ENCODE measurements at places on chromosomes 11 and 22.

- peak; percentile 26 for DNase-seq
These were observed 4.0 kb downstream of the NLRX1 start for GRCh38 chr11:119172513-119172912.

DNA sequence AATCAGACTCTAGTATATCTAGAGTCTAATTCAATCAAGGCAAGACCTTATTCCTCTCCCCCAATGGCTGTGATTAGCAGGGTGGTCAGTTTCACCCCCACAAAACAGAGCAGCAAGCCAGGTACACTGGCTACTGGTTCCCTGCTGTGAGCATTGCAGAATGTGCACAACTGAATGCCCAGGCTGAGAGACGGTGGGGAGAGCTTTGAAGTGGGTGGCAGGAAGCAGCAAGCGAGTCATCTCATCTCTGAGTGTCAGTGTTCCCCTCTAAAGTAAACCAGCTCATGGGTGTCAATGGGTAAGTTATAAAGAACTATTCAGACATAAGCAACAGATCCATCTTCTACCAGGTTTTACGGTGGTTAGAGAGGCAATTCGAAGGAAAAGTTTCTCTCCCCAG, 37.6 kb downstream of the GAB4 start:
- no peak for DNase-seq

DNA sequence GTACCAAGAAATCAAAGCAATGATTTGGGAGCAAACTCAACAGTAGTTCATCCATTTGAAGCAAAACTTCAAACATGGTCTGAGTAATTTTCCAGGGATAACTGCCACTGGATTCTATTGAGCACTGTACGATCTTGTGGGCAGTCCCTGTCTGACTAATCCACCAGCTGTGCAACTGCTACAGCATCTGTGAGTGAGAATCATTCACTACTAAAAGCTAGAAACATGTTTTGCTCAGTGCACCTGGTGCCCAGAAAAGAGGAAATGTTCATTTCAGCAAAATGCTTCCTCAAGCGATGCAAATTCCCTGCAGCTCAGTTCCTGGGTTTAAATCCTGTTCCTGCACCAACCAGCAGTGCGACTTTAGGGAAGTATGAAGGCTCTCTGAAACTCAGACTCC, 1077.9 kb downstream of the DLG2 start:
- DNase-seq = no peak

GRCh38 chr22:44597616-44598015, 99.6 kb upstream of the RTL6 start:
- DNase-seq = no peak

DNA sequence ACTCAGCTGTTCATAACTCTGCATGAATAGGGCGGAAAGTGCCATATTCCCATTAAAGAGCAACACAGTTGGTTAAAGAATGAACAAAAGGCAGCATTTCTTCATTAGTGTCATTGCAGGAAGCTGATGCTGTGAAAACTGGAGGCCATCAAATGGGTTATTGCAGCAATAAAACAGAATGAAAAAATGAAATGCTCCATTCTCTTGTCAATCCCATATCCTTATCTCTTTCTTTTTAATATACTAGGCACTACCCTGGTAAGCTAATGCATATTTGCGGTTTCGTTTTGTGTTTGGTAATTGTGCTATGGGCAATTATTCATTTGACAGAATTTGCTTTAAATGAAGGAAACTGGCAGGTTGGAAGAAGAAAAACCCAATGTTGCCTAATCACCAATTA, 25.3 kb downstream of the C11orf71 start:
- DNase-seq = no peak

- no peak for DNase-seq
These were observed 10.5 kb upstream of the RPS19BP1 start for GRCh38 chr22:39543095-39543494.

DNA sequence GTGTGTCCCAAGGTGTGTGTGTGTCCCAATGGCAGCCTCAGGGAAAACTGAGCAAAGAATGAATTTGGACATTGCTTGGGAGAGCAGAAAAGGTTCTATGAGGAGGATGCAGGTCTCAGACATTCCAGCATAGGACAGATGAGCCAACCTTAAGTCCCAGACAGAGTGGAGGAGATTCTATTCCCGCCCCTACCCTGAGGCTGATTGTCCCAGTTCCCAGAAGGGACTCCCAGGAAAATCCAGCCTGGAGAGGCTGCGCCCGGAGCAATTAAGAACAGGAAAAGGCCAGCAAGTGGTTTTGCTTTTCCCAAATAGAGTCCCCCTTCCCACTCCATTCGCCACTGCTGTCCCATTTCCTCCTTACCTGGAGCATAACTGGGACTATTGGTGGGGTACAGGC, 54.1 kb downstream of the RELT start:
- no peak for DNase-seq

GRCh38 chr11:128845334-128845780, 21.7 kb downstream of the KCNJ1 start:
- DNase-seq = no peak

GRCh38 chr11:86041975-86042378, 26.9 kb downstream of the PICALM start:
- peak; percentile 63 for DNase-seq

DNA sequence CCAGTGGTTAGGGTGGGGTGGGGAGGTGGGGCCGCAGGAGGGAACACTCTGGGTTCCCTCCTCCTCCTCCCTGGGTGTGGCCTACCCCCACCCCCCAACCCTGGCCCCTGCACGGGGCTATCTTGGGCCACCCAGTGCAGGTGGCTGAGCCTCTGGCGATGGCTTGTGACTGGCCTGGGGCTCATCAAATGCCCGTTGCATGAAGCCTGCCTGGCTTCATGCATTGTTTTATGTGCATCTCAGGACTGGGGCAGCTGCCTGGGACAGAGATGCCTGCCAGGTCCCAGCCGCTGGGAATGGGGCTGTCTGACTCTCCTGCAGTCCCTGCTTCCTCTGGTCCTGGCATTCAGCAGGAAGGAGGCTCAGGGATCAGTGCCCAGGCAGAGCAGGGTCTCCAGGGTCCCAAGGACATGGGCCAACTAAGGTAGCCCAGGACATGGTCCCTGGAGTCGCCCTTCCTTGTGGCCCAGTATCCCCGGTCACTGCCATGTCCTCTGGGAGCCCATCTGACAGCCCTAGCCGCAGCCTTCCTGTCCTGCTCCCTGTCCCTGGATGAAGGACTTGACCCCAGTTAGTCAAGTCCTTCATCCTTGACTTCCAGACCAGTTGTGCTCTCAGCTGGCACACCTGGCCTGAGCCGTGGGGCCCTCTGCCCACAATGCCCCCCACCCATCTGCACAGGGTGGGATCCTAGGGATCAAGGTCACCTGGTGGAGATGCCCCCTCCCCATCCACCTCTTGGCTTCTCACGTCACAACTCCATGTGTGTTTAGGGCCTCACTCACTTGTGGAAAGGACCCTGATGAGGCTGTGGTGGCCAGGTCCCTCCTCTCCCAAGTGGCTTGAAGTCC, 112.1 kb upstream of the FGF3 start:
- DNase-seq = no peak

- DNase-seq = no peak
These were observed 99.7 kb downstream of the DSCAML1 start for GRCh38 chr11:117697319-117697718.

- no peak for DNase-seq
These were observed 1161.1 kb downstream of the BRD1 start for GRCh38 chr22:48666620-48667019.

DNA sequence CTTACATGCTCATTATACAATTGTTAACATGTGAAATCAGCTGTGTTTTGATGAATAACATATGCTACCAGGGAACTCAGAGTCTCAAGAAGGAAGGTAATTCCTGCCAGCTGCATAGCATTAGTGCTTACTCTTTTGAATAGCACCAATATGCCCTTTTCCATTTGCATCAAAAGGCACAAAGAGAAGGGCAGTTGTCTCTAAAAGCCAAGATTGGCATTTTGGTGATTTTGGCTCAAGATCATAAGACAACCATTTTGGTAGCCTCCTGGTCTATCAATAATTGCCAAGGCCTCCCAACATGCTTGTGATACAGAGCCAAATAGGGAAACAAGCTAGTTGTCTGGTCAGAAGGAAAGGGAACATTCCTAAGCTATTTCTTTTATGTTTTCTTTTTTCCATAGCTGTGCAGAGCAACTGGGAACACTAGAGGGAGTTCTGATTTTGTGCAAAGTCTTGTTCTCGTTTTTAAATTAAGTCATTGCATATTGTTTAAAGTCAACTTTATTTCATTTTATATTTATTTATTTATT, 416.7 kb upstream of the CHORDC1 start:
- DNase-seq = no peak

DNA sequence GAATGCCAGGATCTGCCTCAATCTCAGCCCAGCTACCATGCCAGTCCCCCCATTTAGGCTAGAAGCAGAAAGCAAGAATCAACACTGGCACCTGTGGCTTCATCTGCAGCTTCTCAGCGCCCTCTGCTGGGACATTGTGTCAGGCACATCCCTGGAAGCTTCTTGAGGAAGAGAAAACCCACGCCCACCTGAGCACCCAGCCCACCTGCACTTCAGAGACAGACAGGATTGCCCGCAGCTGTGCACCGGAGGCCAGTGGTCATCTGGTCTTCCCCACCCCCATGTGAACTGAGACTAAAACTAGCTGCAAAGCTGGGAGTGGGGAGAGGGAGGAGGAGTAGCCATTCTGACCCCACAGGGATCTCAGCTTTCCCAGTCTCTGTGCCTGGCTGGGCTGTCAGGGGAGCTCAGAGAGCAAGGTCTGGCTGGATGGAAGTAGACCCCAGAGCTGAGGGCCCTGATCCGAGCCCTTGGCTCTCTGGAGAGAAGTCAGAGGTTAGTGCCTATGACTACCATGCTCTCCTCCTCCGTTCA, 66.8 kb downstream of the FEZ1 start:
- no peak for DNase-seq

DNA sequence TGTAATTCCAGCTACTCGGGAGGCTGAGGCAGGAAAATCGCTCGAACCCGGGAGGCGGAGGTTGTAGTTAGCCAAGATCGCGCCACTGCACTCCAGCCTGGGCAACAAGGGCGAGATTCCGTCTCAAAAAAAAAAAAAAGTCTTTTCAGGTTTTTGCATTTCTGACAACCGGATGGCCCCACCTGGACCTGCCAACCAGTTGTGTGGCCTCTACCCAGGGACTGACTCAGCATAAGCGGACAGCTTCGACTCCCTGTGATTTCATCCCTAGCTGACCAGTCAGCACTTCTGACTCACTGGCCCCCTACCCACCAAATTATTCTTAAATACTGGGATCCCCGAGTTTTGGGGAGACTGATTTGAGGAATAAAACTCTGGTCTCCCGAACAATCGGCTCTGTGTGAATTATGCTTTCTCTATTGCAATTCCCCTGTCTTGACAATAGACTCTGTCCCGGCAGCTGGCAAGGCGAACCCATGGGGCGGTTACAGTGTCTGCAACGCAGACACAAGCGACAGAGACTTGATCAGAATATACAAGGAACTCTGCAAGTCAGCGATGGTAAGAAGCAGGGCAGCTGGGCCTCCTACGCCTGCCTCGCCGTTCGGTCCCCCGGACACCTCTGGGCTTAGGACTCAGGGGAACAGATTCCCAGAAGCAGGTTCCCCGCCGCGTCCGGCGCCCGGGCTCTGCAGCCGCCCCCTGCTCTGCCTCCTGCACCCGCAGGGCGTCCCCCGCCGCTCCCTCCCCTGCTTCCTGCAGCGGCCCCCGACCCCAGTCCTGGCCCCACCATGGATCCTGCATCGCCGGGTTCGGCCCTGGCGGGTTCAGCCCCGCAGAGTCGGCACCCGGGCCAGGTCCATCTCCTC, 741 bp upstream of the TALDO1 start:
- DNase-seq = no peak

GRCh38 chr22:20021196-20022181, 579 bp downstream of the TANGO2 start:
- DNase-seq = no peak

DNA sequence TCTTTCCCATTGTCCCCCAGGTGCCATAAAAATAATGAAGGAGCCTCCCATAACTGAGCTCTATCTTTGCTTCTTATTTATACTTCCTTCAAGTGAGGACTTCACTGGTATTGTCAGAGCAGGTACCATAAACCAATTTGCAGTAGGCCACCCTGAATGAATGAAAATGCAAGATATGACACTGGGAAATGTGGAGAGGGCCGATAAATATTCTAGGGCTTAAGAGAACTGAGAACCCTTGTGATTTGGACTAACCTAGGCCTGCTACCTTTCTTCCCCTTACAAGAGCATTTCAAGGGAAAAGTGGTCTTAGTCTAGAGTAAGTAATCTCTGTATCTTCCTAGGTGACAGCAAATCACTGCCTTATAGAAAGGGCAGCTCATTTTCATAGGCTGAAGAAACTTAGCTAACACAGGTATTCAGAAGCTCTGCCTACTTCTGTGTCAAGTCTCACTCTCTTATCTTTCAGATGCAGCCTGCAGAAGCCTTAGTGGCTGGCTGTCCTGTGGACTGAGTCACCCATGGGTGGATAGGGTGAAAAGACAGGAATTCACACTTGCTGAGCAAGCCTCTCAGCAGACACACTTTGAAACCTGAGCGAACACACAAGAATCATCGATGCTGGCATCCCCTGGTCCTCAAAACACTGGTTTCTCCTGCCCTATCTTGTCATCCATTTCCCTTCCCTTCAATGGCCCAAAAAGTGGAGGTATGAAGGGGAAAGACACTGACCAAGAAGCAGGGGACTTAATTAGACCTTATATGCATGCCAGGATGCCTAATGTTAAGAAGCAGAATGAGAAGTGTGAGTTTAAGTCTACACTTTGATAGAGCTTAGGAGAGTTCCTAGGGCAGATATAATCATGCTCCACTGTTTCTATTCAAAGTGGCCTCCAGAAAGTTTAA, 15.2 kb downstream of the NRIP3 start:
- DNase-seq = no peak

DNA sequence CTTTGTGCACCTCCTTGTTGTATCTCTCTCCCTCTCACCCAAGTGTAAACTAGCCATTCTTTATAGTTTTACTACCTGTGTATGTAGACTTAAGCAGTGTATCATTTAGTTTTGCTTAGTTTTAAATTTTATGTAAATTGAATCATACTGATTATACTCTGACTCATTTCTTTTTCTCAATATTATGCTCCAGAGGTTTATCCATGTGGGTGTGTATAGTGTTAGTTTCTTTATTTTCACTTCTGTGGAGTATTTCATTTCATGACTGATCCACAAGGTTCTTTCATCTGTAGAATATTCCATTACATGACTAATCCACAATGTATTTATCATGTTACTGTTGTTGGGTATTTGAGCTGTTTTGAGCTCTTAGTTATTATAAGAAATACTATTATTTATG, 62.0 kb downstream of the CCDC34 start:
- DNase-seq = no peak

DNA sequence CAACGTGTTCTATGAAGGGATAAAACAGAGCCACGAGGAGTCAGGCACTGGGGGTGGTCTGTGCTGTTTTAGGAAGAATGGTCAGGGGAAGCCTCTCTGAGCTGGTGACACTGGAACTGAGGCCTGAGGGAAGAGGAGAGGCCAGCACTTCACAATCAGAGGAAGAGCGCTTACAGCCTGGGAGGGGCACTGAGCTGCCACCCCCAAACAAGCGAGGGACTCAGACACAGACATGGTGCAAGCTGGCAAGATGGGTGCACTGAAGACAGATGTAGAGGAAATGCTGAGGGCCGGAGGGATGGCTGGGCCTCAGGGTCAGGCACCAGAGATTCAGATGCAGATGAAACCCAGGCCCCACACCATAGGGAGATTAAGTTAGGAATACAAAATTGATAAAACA, 40.0 kb upstream of the TP53I11 start:
- no peak for DNase-seq

GRCh38 chr22:34886391-34886790, 179.6 kb upstream of the ISX start:
- no peak for DNase-seq

All from CD4-positive, alpha-beta T cell treated with Interleukin-15 for 1 hour (primary cell).